ENCODE measurements at places on chromosomes 1 and 21.

- DNase-seq = no peak
Measured at GRCh38 chr1:53381790-53382401, 54.0 kb upstream of the LRP8 start.

GRCh38 chr21:16117331-16117730 is 387.5 kb downstream of the USP25 start:
- no peak for DNase-seq

DNA sequence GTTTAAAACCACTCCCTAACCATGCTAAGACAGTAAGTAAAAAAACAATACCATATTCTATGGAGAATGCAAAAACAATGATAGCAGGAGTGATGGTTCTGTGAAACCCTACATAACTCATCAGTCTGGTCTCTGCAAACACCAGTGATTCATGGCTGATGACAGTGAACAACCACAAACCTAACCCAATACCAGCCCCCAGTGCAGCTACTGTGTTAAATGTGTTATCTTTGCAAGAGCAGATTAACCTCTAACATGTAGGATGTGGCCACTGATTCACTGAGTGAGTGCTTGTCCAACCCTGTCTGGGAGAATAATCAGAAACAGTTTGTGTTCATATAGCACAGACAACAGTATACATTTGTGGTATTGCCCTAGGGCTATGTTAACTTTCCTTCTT is 100.2 kb upstream of the COG2 start:
- DNase-seq = no peak

DNA sequence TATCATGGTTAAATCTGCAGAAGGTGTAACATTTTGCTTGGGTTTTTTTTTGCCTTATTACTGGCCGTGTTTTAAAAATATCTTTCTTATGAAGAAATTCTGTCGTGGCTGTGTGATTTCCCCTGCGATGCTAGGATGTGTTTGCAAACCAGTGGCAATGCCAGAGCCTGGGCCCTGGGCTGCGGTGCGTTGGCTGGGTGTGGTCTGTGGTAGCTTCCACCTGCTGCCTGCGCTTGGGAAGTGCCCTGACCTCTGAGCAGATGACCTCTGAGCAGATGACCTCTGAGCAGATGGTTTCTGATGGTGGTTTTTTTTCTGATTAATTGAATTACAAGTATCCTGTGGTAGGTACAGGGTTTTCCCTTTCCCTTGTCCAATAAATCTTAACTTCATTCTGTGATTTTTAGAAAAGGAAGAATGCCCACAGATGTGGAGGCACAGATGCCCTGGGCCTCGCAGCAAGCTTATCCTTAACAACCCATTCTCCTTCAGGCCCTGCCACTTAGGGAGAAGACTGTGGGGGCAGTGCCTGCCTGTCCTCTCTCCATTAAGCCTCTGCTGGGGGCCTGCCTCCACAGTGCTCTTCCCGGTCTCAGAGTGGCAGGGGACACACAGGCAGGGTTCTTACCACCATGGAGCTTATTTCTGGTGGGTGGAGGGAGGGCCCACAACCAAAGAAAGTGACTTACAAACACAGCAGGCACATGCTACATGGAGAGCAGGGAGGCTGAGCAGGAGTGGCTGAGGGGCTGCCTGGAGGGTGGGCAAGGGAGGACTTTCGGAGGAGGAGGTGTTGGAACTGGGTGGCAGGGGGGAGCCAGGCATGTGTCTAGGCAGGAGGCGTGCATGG is 81.7 kb downstream of the PCBP3 start:
- DNase-seq = no peak

DNA sequence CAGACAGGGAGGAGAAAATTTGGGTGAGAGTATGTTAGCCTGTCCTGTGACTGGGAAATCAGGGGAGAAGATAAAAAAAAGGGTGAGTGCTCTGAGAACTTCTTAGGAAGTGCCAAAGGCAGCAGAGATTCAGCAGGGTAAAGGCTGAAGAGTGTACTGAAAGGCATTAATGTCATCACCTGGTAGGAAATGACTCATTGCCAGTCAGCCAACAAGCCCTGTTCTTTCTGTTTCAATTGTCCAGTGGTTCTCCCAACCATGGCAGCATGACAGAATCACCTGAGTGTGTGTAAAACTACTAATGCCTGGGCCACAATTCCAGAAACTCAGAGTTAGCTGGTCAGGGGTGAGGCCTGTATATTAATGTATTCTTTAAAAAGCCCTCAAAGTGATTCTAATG is 83.5 kb downstream of the INTS7 start:
- DNase-seq = no peak

DNA sequence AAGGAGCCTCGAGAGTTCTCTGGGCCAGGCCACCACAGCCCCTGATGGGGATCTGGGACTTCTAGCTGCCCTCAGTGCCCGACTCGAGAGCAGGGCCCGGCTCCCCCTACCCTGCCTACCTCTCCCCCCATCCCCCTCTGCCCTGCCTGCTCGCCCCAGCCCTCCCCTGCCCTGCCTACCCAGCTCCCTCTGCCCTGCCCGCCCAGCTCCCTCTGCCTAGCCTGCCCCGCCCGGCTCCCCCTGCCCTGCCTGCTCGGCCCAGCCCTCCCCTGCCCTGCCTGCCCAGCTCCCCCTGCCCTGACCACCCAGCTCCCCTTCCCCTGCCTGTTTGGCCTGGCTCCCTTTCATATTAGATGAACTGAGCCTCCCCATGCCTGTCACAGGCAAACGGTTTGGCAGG is 117.4 kb upstream of the TMEM51 start:
- DNase-seq = no peak

GRCh38 chr1:70441392-70442035 is 30.4 kb downstream of the CTH start:
- no peak for DNase-seq

DNA sequence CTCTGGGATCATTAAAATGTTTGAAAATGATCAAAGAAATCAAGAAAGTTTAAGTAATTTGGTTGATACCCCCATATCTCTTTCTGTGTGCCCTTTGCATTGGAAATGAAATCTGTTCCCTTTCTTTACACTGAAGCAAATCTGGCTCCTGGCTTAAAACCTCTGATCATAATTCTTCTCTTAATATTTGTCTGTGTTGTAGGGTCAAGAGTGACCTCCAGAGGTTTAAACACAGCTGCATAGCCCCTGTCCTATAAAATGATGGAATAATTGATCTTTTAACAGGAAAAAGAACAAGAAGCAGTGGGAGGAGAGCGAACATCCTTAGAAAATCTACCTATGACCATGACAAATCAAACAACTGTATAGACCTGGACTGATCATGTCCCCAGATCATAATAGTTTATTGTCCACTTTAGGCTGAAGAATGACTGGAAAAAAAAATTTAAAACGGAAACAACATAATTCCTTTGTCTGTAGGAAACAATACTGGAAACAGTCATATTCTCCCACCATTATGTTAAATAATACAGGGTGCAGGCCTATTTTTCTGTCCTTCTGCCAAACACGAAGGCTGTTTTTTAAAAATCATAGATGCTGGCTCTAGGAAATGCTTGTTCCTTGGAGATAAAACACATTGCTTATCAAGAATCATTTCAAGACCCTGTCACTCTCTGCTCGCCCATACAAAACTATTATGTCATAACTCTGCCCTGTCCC is 184.3 kb downstream of the NEGR1 start:
- no peak for DNase-seq

DNA sequence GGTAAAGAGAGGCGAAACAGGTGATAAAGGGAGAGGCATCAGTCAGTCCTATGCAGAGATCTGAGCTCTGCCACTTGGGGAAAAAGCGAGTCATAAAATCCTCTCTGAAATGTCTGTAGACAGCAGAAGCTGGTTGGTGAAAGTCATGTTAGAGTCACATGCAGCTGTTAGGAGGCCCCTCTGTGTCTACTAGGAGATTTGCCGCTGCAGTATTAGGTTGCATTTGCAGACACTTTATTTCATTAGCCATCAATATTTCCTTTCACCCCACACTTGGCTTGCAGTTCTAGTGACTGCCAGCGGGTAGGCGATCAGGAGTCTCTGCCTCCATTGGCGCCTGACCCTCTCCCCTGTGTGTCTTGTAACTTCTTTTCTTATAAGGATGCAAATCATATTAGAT is 16.2 kb downstream of the ATP1A4 start:
- DNase-seq = no peak

DNA sequence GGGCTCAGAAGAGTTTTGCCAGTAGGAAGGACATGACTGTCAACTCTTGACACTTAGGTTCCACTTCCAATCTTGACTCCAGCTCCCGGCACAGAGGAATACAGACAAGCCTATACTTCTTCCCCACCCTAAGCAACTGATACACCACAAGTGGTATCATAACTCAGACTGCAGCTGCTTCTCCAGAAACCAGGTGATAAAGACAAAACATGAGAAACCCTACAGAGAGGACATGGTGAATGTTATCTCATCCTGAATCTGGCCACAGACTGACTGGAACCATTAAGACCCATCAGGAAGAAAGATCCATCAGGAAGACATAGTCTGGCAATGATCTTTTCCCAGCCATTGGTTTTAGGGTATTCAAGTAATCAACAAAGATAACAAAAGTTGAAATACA is 13.8 kb downstream of the PAXBP1 start:
- no peak for DNase-seq

DNA sequence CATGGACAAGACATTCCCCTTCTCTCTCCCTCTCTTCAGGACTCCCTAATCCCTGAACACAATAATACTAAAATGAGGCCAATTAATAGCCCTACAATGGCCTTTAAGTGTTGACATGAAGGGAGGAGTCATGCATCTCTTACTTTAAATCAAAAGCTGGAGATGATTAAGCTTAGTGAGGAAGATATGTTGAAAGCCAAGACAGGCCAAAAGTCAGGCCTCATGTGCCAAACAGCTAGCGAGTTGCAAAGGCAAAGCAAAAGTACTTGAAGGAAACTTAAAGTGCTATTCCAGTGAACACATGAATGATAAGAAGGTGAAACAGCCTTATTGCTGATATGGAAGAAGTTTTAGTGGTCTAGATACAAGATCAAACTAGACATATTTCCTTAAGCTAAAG is 49.5 kb upstream of the CD46 start:
- DNase-seq = no peak

- no peak for DNase-seq
Measured at GRCh38 chr1:168390271-168390670, 109.6 kb downstream of the TBX19 start.

GRCh38 chr1:246788895-246789338 is 64.7 kb downstream of the SCCPDH start:
- DNase-seq = no peak

GRCh38 chr1:47710329-47711071 is 272.7 kb downstream of the FOXD2 start:
- no peak for DNase-seq

DNA sequence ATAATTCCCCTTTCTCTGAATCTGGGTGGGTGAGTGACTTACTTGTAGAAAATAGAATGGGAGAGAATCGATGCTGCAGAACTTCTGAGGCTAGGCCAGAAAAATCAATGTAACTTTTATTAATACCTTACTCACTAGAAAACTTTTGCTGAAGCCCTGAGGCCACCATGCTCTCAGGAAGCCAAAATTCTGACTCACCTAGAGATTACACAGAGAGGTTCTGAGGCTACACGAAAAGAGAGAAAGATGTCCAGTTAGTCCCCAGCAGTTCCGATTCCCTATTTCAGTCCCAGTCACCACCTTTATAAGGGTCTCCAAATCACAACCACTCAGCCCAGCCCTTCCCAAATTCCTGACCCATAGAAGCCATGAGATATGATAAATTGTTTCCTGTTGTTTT is 135.2 kb downstream of the NTPCR start:
- no peak for DNase-seq

- no peak for DNase-seq
Measured at GRCh38 chr1:81325397-81325796, 475.3 kb upstream of the ADGRL2 start.

DNA sequence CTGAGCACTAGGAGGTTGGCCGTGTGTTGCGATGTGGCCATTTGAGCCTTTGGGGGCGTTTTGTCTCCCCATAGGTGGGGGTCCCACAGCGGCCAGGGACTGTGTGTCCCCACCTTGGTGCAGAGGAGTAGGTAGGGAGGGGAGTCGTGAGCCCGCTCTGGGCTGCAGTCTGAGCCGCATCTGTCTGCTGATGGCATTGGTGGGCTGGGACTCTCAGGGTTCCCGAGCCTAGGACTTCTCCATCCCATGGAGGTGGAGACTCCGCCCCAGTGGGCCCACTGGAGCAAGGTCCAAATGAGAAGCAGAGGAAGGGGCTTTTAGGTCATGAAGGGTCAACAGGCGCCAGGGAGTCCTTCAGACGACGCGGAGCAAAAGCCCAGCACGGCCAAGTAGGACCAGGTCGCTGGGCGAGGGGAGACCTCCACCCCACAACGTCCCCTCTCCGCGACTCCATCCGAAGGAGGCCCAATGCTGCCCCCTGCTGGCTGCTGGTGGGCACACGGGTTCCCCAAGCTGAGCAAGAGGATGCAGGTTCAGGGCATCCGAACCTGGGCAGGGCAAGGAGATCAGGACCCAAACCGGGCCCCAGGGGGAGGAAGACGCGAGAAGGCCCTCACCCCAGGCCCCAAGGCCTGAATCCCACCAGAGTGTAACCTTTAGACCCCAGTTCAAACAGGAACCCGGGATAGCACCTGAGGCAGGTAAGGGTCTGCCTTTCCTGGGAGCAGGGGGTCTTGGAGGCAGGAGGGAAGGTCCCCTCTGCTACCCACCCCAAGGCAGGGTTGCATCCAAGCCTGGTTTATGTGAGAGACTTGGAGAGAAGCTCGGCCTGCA is 14.9 kb downstream of the TTC34 start:
- DNase-seq = no peak

Data from NCI-H1436 treated with DMSO at 0.1 percent for 48 hours (cell line).